ENCODE measurements at places on chromosomes 5 and 9. TPM values are rescaled to one million over a fixed set of nuclear protein-coding genes. Genes with fewer than 3 reads are reported as not detected.

The TMEM252 gene
- polyA plus RNA-seq: 19.4 TPM

The MSX2 gene
- polyA plus RNA-seq: 0.46 TPM

The FGF18 gene
- 0.67 TPM for polyA plus RNA-seq

DNA sequence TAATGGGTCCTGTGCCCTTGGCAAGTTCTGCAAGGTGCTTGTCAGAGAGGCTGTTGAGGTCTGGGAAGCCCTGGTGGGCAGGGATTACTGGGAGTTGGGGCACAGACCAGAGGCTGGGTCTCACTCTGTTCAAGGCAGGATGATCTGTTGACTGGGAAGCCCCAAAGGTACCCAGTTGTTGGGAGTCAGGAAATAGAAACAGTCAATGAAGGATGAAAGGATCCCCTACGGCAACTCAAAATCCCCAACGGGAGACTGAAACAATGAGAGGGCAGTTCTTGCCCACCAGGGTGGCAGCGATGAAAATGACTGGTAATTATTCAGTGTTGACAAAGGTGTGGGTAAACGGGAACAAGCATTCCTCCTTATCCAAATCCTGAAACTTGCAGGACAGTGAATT, 31.2 kb downstream of the BNIP1 start:
- no peak for DNase-seq
- H3K4me1 ChIP-seq: no peaks in the 10 kb centered on the region
- no peaks in the 10 kb centered on the region for H3K36me3 ChIP-seq
- no peak overlapping the region for H3K4me3 ChIP-seq
- no peak overlapping the region for H3K27ac ChIP-seq

GRCh38 chr9:131405428-131405827, 11.5 kb downstream of the PRRC2B start:
- H3K4me3 ChIP-seq: no peak overlapping the region
- no peak for DNase-seq
- H3K36me3 ChIP-seq: no peaks in the 10 kb centered on the region
- no peaks in the 10 kb centered on the region for H3K27me3 ChIP-seq

GRCh38 chr9:93864032-93864431, 91.1 kb downstream of the BARX1 start:
- no peak for DNase-seq
- H3K36me3 ChIP-seq: no peaks in the 10 kb centered on the region
- H3K4me1 ChIP-seq: no peaks in the 10 kb centered on the region
- peaks cover 29% of the 10 kb centered on the region for H3K27me3 ChIP-seq

DNA sequence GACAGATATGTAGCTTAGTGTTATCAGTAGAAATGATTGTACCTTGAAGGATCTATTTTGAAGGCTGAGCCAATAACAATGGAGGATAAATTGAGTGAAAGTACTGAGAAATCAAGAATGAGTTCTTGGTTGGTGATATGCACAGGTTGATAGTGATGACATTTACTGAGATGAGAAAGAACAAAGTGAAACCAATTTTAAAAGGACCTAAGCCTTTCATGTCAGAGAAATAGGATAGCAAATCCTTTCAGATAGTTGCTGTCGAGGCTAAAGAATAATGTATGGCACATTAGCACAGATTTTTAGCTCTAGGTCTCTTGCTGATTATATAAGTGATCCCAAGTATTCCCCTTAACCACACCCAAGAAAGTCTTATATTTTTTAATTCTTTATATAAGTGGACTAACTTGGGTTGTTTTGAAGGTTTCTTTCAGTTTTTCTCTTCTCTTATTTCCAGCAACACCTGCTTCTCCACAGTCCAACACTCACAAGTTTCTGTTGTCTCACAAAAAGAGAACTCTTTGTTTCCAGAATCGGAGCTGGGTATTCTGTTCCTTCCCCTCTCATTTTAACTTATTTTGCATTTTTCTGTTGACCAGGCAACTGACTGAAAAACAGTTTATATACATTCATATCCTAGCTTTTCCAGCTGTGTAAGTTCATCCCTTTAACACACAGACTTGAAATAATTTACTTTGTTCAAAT, 286.9 kb upstream of the ATP10B start:
- H3K27ac ChIP-seq: no peak overlapping the region
- no peaks in the 10 kb centered on the region for H3K4me1 ChIP-seq
- DNase-seq: no peak
- no peaks in the 10 kb centered on the region for H3K36me3 ChIP-seq
- no peaks in the 10 kb centered on the region for H3K27me3 ChIP-seq
- H3K4me3 ChIP-seq: no peak overlapping the region

DNA sequence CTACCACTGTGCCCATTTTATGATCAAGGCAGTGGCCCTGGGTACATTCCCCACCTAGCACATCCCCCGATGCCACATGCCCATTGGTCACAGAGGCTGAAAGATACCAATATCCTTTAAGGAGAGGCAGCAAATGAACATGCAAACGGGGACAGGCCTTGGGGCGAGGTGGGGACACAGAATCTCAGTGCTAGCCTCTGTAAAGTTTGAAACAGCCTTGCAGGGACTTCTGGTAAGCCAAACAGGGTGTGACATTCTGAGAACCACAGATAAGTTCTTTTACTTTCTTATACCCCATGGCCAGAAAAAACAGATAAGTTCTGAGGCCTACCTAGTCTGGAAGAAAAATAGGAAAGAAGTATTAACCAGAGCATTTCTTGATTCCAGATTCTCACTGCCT, 60.5 kb downstream of the ACER2 start:
- DNase-seq: no peak
- H3K36me3 ChIP-seq: no peaks in the 10 kb centered on the region
- no peaks in the 10 kb centered on the region for H3K4me1 ChIP-seq
- H3K27me3 ChIP-seq: no peaks in the 10 kb centered on the region
- H3K4me3 ChIP-seq: no peak overlapping the region

DNA sequence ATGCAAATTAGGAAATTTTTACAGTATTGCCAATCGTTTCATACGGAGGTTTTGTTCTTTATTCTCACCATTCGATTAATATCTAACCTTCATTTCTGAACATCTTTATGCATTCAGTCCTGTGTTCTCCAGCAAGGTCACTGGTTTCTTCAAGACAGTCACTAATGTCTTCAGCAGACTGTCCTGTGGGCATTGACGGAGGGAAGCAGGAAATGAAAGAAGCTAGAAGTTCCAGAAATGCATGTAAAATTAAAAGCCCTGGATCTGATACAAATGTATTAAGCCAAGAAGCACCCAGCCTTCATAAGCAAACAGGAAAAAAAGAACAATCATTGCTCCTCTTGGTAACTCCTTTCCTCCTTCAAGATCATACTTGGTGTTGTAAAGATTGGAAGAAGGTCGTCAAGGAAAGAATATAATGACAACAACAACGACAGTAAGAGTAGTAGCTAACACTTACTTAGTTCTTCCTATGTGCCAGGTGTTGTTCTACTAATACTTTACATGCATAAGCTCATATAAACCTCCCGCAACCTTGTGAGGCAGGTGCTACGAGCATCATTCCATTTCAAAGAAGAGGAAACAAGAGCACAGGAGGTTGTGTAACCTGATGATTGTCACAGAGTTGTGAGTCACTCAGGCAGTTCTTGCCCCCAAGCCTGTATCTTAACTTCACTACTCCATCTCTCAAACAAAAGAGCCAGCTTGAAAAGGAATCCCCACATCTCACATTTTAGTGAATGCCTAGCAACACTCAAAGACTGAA, 59.9 kb upstream of the CER1 start:
- H3K36me3 ChIP-seq: no peaks in the 10 kb centered on the region
- no peaks in the 10 kb centered on the region for H3K27me3 ChIP-seq
- H3K4me3 ChIP-seq: no peak overlapping the region
- no peaks in the 10 kb centered on the region for H3K4me1 ChIP-seq

DNA sequence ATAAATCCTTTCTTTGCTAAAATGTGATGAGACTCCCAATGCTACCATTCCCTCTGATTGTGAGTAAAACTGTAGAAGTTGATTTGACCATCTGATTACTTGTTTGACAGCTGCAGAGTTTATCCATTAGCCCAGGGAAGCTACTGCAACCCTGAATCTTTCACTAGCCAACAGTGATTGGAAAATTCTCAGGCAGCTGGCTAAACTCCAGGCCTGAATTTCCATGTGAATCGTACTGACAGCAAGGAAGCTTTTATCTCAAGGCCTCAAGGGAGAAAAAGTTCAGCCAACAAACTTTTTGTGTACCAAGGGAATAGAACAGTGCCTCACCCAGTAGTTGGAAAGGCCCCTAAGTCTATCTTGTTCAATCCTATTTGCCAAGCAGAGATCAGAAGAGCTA, 246.7 kb upstream of the TRPM3 start:
- no peak overlapping the region for H3K4me3 ChIP-seq
- no peaks in the 10 kb centered on the region for H3K27me3 ChIP-seq
- DNase-seq: no peak
- H3K4me1 ChIP-seq: no peaks in the 10 kb centered on the region
- H3K27ac ChIP-seq: no peak overlapping the region
